Stimulated activated CD4-positive, alpha-beta T cell treated with anti-CD3 and anti-CD28 coated beads, Interleukin-1b, Interleukin-23, amount 100 ng/mL, for 48 hours (primary cell): ENCODE measurements at places on chromosomes 3 and 15.

DNA sequence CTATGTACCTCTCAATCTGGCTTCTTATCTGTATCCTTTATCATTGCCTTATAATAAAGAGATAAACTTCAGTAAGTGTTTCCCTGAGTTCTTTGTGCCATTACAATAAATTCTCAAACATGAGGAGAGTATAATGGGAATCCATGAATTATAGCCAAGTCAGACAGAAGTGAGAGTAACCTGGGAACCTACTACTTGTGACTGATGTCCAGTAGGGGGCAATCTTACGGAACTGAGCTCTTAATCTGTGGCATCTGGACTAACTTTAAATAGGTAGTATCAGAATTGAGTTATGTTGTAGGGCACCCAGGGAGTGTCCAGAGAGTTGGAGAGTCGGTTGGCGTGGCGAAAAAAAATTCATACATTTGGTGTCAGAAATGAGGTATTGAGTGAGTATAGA is 542.6 kb downstream of the ZBBX start:
- no peak for DNase-seq

- no peak for DNase-seq
Measured at GRCh38 chr3:156252656-156253055, 132.3 kb downstream of the KCNAB1 start.

GRCh38 chr3:188839187-188839695 is 332.5 kb upstream of the TPRG1 start:
- no peak for DNase-seq

- no peak for DNase-seq
Measured at GRCh38 chr15:89745131-89745530, 5.9 kb downstream of the MESP1 start.

- no peak for DNase-seq
Measured at GRCh38 chr15:55334371-55334770, 15.3 kb downstream of the PIGB start.

DNA sequence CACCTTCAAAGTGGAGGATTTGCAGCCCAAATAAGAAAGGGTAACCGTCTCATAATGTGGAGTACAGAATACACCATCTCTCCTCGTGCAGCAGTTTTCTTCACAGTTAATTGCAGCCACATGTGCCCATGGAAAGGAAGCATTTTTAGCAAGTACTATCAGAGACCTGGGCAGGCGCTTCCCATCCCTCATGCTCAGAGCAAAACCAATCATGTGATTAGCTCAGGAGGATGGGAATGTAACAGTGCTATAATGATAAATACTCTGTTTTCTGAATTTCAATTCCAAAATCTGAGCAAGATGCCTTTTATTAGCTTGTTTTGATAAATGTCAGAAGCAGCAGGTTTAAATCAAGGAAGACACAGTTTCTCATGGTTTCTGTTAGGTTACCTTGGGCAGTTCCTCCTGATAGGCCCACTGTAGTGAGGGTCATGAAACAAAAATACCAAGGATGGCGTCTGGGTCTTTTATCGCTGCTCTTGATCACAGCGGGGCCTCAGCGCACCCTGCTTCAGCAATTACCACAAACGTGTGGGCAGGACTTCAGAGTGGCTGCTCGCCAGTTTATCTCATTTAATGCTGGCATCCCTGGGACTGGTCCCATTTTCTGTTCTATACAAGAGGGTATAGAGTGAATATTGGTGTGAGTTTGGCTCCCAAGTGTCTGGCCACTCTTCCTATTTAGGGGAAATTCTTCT is 92.6 kb upstream of the VGLL4 start:
- no peak for DNase-seq

- no peak for DNase-seq
Measured at GRCh38 chr3:169007145-169007544, 656.4 kb downstream of the MECOM start.

DNA sequence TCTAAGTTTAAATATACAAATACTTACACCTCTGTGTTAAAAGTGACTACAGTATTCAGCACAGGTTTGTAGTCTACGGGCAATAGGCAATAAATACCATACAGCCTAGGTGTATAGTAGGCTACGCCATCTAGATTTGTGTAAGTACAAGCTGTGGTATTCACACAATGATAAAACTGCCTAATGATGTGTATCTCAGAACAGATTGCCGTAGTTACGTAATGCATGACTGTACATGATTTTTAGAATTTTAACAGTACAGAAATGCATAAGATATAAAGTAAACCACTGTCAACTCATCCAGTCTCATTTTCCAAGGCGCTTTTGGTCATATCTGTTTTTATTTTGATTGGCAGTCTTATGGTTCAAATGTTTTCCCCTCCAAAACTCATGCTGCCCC is 365.7 kb downstream of the CTNNB1 start:
- no peak for DNase-seq

- no peak for DNase-seq
Measured at GRCh38 chr15:31226021-31226420, 100.6 kb upstream of the KLF13 start.

- DNase-seq: no peak
Measured at GRCh38 chr3:130990282-130990681, 36.3 kb downstream of the ASTE1 start.

DNA sequence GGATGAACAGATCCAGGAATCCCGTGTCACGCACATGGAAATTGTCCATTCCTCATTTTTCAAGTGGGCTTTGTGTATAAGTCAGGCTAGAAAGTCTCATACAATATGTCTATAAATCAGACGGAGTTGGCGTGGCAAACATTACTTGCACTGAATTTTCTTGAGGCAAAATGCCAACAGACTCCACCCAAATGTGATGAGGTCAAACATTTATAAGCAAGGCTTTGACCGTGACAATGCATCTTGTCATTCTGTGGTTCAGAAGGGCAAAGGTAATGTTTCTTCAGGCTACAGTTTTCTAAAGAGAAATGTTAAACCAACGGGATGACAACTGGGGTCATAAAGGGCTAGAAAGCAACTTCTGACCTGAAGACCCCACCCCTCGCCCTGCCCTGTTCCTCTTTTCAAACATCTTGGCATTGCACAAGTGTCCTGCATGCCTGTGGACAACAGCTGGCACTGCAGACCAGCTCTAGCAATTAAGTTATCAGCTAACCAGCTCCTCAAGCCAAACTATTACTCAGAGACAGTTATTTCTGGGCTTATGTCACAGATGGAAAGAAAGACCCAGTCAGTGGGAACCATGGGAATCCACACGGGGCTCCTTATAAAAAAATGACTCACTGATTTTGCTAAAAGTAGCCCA is 36.5 kb upstream of the SPTBN5 start:
- no peak for DNase-seq

GRCh38 chr3:156479604-156480003 is 75.3 kb downstream of the SSR3 start:
- DNase-seq: no peak

- DNase-seq: no peak
Measured at GRCh38 chr3:5138214-5138981, 16.3 kb downstream of the ARL8B start.

DNA sequence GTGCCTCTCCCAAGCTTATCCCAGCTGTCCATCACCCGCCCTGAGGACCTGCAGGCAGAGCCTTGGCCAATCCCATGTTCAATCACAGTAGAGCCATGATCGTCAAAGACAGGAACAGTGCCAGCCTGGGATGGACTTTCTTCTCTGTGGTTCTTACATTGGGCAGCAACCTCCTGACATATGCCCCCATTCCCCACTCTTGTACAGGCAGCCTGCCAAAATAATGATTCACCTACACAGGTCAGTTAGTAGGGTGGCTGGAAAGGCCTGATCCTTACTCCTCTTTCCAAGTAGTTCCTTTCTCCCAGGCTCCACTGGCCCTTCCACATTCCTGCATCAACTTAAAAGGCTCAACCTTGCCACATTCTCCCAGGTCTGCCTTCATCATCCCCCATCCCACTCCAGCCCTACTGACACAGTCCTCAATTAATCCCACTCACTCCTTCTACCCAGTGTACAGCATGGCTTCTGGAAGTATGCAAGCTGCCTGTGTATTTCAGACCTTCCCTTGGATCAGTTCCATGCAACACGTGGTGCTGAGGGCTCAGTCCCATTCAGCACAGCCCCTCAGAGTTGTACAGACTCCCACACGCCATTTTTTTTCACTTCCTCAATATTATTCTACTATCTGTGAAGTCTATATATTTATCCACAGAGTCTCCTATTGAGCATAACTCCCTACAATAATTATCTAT is 189.8 kb downstream of the NTRK3 start:
- DNase-seq: no peak

DNA sequence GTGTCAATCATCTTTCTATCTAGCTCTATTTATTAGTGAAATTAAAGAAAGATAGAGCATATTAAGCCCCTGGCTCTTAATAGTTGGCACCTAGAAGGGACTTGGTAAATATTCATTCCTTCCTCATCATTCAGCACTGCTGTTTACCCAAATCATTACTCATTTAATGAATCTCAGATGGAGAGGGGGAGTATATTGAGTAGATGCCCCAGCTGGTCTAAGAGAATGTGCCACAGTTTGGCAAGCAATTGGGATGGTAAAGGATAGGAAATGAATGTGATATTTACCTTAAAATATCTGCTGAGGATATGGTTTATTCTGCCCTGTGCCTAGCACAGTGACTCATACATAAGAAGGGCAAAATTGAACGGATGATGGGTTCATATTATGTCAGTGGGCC is 6.0 kb downstream of the IL1RAP start:
- no peak for DNase-seq

DNA sequence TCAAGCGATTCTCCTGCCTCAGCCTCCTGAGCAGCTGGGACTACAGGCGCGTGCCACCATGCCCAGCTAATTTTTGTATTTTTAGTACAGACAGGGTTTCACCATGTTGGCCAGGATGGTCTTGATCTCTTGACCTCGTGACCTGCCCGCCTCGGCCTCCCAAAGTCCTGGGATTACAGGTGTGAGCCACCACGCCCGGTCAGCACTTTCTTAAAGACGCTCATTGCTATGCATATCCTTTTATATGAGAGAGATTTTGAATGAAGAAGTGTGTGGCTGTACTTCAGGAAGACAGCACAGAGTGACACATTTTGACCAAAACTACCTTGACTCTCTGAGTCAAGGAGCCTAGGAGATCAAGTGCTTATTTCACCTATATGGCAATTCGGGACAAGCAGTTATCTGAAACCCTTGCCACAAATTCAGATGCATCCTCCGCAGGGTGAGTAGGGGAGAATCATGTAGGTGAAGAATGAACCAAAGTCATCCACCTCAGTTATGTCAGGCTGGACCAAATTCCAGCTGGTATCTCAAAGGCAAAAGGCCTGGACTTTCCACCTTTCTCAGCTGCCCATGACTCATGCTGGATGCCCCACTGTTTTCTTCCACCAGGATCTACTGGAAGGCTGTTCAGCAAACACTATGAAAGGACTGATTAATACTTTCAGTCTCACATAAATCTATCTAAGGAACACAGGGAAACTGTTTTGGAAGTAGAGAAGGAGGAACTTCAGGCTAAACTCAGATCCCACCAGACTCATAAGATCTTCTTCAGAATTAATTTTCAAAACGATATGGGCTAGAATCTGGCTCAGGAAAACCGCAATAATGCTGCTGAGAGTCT is 31.9 kb downstream of the SUSD5 start:
- no peak for DNase-seq

DNA sequence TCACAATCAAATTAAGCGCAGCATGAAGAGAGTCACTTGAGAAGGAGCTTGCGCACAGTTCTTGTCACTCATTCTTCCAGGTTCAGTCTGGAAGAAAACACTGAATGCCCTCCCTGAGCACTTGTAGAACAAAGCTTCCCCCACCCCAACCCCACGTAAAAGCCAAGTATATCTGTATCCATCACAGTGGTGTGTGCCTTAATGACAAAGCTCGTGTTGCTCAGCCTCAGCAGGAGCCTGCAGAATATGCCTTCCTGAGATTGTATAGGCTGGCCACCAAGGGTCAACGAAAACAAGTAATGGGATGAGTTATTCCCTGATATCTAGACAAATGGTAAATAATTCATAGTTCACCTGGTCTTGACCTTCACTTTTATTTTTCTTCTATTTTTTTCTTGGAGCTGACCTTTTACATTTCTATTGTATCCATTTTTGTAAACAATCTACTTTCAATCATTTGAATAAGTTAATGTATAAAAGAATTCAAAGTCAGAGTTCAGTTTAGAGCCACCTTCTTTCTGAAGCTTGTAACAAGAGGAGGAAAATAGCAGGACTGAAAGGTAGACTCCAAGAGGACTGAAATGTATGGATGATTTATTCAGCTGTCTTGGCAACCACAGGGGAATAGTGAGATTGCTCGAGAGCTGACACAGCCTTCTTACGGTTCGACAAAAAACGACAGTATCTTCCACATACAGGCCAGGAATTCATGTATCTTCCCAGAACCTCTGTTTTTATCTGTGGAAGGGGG is 405.5 kb upstream of the TPM1 start:
- no peak for DNase-seq

DNA sequence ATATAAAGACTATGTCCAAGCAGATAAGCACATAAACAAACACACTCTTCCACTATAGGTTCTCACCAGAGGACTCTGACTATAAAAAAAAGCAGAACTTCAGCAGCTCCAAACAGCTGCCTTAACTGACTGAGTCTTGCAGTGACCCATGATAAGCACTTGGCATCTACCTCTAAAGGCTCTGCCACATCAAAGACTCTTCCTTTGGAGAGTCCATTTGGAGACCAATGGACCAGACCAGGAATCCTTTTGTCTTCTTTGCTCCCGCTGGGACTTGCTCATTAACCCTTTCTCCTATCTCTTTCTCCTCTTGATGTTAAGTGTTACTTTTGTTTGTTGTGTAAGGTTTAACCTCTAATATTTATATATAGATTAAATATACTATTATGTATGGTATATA is 424.1 kb downstream of the RSL24D1 start:
- no peak for DNase-seq

- no peak for DNase-seq
Measured at GRCh38 chr3:58285334-58285733, 20.7 kb upstream of the RPP14 start.

- no peak for DNase-seq
Measured at GRCh38 chr15:62637574-62637897, 405.0 kb upstream of the TPM1 start.

GRCh38 chr15:69413822-69414700 is at the start of gene KIF23:
TSS of gene KIF23 (plus strand) at chr15:69414349. CDS start at chr15:69414466, 117 bp downstream.
- peak; percentile 93 for DNase-seq

DNA sequence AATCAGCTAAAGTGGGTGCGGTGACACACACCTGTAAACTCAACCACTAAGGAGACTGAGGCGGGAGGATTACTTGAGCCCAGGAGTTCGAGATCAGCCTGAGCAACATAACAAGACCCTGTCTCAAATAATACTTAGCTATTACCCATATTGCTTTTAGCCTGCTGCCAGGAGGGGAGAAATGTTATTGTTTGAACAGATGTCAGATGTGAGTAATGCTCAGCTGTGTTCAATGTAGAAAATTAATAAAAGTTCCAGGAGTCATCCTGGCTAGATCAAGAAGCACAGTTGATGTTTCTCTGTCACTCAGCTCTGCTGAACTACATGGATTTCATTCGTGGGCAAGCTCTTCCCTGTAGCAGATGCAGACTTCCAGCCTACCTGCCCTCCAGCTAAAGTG is 22.2 kb downstream of the LSM3 start:
- no peak for DNase-seq

GRCh38 chr3:128584412-128585020 is 66.1 kb downstream of the RPN1 start:
- peak; percentile 63 for DNase-seq

- no peak for DNase-seq
Measured at GRCh38 chr3:169454060-169454317, 209.5 kb downstream of the MECOM start.
